Stimulated activated CD4-positive, alpha-beta T cell treated with anti-CD3 and anti-CD28 coated beads, Interleukin-2, amount 100 ng/mL, for 24 hours (primary cell): ENCODE measurements at places on chromosomes 6 and 20.

DNA sequence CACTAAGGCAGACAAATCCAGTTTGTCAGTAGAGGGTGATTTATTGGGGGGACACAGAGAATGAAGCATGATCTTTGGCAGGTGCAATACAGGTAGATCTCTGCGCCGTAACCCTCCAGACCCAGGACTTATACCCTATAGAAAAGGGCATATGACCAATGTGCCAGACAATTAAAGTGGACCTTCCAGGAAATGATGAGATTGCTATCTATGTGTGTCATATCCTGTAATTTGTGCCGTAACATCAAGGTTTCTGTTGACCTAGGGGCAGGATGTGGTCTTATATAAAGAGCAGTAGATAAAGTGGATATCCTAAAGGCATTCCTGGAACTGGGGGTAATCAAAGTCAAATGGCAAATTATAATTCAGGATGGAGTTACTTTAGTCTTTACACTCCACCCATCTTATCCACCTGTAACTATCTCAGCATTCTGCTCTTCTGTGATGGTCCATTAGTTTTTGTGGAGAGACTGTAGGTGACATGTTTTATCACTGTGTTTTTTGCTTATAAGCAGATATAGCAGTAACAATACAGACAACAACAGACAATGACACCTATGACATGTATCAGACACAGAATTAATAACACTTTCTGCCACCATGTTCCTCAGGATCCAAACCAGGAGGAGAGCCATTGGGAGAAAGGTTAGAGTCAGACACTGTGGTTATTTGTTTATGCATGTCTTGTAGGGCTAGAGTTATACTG, 43.1 kb upstream of the ZNF337 start:
- DNase-seq: no peak

DNA sequence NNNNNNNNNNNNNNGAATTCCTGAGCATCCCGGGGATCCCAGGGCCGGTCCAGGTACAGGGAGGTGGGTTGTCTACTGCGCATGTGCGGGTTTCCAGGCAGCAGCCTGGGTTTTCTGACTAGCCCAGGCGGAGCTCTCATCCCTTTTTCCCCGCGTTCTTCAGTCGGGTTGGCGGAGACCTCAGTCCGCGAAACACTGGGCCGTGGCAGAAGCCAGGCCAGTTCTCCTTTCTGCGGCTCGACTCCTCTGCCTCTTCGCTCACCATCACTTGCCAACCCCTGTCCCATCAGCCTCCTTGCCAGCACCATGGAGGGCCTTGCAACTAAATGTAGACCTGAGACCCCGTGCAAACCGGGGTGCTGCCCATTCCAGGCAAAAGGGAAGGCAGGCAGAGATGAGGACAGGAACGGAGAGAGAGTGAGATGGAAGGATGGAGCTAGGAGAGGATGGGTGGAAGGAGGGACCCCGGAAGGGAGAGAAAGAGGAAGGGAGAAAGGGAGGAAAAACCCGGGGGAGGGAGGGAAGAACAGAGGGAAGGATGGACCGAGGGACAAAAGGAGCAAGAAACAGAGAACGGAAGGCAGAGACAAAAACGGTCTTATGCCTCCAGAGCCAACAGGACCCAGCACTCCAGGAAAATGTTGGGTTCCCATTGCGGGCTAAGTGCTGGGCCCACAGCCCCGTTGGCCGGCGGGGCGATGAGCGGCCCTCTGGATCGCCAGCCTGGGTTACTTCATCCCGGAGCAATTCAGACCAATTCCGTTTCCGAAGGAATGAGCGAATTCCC, 445.4 kb upstream of the DEFB115 start:
- peak; percentile 18 for DNase-seq

DNA sequence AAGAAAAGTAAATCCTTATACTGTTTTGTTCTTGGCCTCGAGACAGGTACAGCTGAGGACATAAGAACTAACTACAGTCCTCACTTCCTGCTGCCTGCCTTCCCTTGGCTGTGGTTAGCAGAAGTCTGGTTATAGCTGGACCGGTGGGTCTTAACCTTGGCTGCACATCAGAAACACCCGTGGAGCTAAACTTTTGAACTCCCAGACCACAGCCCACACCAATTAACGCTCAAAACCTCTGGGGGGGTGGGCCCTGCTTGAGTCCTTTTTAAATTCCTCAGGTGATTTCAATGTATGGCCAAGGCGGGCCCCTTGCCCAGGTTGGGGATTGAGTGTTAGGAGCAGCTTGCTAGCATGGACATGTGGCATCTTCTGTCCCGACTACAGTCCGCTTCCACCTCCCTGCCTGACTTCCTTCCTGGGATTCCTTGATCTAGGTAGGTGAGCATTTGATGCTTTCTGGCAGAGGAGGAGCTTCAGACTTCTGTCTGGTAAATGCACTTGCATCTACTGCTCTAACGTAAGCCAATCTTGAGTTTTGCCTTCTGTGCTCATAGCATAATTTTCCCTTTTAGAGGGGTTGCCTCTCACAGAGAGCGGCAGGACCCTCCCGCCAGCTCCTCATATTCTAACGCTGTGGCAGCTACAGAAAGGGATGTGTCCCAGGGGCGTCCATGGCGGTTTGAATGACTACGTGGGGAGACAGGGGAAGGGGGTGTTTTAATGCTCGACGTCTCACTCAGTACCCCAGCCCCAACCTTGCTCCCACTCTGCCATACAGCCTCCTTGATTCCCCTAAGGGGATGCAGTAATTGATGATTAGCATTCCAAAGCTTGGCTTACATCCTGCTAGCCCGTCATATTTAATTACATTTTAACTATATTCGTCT, 390.1 kb downstream of the ZFAND3 start:
- DNase-seq: no peak

DNA sequence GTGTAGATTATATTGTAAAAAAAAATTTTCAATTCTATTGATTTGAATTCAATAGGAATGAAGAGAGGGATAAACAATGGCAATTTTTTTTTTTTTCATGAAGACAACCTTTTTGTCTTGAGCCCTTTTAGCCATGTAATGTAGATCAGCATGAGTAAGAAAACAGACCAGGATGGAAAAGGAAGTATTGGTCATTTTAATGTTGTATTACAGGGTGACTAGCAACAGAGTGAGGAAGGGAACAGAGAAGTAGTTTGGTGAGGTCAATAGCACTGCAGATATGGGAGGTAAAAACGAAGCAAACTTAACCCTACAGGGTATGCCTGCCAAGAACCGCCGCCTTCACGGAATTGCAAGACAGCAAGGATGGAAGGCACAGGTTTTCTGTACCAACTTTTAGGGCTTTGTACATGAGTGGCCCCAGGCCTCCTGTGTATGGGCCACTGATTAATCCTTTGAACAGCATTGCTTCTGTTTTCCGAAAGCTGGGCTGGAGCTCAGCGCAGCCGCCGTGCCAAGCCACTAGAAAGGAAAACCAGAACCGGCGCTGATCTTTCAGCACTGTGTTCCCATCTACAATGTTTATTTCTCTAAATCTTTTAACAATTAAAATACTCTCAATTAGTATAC, 383.7 kb downstream of the CENPW start:
- no peak for DNase-seq

GRCh38 chr20:38651154-38651553, 49.5 kb downstream of the ARHGAP40 start:
- DNase-seq: no peak

DNA sequence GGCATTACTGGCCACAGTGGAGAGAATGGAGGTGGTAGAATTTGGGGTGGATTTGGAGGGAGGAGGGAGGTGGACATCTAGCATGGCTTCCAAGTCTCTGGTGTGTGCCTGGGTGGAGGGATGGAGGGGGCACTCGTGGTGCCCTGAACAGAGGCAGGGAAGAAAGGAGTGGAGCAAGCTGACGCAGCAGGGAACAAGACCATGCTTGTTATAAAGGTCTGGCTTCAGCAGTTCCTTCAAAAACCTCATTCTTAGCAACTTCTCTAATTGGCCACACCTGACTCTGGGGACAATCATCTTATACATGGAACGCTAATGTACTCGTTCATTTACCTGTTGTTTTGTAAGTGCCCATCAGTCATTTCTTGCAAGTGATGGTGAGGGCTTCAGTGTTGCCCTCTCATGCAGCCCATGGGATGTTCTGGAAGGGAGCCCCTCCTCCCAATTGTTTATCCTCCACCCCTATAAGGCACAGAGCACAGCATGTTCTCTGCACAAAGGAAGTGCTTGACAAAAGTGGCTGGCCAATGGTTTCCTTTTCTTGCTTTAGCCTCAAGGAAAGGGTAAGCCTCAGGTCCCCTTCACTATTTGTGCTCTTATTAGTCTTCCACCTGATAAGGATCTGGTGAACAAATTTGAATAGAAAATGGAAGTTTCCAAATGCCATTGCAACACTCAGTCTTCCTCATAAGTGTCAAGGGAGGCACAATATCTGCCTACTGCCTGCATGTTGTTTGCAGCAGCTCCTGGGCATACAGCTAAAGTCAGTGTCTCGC, 39.3 kb downstream of the GFOD1 start:
- DNase-seq: no peak

- peak; percentile 69 for DNase-seq
Measured at GRCh38 chr6:38057994-38058393, 238.5 kb downstream of the ZFAND3 start.

DNA sequence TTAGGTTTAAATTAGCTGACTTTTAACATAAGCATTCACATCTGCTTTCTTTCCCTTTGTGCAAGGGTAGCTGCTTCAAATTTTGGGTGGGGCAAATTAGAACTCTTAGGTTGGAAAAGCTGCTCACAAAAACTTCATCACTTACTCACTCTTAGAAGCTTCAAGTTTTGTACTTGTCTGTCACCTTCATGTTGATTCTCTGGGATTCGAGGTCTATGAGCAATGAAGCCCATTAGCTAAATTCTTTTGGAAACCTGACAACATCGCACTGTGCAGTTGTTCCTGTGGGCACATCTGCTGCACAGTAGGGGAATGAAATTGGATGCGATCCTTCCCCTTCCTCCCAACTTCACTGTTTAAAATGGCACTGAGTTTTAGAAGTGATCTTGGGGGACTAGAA, 156.1 kb downstream of the UBE3D start:
- no peak for DNase-seq

DNA sequence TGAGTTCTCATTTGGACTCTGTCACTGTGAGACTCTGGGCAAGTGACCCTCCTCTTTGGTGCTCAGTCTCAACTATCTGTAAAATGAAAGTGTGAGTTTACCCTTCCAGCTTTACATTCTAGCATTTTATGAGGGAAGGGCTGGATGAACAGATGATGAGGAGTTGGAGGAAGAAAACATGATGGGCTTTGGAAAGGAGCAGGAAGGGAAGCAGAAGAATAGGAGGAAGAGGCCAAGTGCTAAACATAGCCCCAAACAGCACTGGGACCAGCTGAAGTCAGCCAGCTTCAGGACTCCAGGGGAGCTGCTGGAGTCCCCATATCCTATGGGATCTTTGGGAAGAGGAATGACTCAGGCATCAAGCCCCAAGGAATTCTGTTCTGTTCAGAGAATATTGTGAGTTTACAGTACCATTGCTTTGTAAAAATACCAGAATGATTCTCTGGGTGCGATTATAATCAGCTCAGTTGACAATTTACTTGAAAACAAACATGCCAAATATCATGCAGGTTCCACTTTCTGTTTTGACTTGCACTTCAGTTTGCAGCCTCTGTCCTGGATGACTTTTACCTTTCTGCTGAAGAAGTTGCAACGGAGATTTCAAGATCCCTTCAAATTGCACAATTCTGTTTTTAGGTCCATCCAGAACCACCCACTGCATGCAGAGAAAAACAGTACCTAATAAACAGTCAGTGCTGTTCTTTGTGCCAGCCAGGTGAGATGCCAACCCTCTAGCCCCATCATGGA, 3.2 kb downstream of the CD40 start:
- DNase-seq: no peak

DNA sequence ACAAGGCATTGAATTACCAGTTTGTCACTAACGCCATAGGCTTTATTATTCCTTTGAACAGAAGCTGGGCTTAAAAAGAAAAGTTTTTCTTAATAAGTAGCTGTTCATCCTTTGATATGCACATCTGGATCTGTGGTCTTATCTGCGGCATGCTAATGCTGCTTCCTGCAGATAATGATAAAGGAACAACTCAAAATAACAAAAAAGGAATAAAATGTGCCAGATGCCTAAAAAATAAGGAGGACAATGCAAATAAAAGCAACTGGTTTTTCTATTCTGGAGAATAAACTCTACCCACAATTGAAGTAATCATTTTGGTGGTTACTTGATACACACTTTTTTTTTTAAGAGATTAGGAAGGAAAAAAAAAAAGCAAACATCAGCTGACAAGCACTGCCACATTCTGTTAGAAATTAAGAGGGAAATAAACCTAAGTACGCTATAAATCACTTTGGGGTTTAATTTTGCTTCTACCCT, 156.8 kb upstream of the SALL4 start:
- no peak for DNase-seq

- DNase-seq: no peak
Measured at GRCh38 chr6:2229742-2230141, 15.7 kb downstream of the GMDS start.

- no peak for DNase-seq
Measured at GRCh38 chr20:33841436-33841799, 30.3 kb downstream of the CHMP4B start.

DNA sequence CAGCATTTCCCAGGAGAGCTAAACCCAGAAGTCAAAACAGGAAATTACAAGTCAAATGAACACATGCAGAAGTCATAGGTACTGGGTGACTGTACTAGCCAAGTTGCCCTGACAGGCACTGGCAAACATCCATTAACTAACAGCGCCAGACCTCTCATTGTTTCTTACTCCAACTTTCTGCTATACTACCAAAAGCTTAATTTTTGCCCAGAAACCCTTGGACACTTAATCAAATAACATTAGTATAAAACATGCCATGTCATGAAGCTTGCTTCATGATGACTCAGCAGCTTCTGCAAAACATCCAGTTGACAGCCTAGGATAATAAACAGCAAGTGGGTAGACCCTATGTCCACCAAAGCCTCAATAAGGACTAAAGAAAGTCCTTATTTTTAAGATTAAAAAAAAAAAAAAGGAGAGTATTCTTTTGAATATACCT, 3.5 kb downstream of the NUP153 start:
- DNase-seq: no peak

GRCh38 chr20:12798286-12798685, 210.5 kb upstream of the SPTLC3 start:
- DNase-seq: no peak

GRCh38 chr6:120116343-120116742, 766.8 kb upstream of the MAN1A1 start:
- DNase-seq: no peak
